Endodermal cell (in vitro differentiated cells): ENCODE measurements at places on chromosomes 11 and 22. TPM values are rescaled to one million over a fixed set of nuclear protein-coding genes. Genes with fewer than 3 reads are reported as not detected.

AIP gene
- 33.5 to 34.7 TPM (median 33.8 TPM) in 3 replicates for total RNA-seq

RNF26 gene
- total RNA-seq: 51.8 and 57.2 TPM in 2 replicates

DRD2 gene
- 0.35 to 0.99 TPM (median 0.50 TPM) in 3 replicates for total RNA-seq

OR6X1 gene
- total RNA-seq: not detected in 2 replicates

MALAT1 gene
- 4,748 and 5,233 TPM in 2 replicates for total RNA-seq

GRCh38 chr22:42301077-42301741, 30.8 kb upstream of the TCF20 start:
- no peaks in the 10 kb centered on the region for H3K27me3 ChIP-seq
- no peak for DNase-seq
- H3K36me3 ChIP-seq: no peaks in the 10 kb centered on the region

DNA sequence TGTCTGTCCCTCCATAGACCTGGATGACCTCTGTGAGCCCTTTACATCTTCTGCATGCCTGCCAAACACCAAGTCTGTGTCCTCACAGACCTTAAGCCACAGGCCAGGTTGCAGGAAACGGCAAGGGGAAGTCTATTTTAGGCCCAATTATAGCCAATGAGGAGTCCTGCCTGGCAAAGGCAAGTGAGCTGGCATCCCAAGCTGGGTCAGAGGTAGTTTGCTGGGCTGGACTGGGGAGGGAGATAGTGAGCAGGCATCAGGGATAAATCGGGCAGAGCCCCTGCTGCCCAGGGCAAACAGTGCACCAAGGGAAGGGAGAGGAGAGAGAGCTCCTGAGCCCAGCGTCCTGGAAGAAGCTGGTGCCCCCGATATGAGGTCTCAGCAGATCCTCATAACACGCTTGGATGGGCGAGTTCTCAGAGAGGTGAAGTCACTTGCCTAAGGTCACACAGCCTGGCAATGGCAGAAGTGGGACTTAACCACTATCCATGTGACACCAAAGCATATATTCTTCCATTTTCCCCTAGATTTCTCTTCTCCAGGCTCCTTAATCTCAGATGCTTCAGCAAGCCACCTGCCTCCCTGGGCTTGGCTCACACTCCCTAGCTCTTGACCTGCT, 3.7 kb upstream of the RELT start:
- no peaks in the 10 kb centered on the region for H3K27me3 ChIP-seq
- DNase-seq: peak; percentile 80
- H3K27ac ChIP-seq: no peak overlapping the region

GRCh38 chr11:12725863-12726682, 51.9 kb downstream of the TEAD1 start:
- peak; percentile 32 for DNase-seq
- no peak overlapping the region for H3K4me3 ChIP-seq

DNA sequence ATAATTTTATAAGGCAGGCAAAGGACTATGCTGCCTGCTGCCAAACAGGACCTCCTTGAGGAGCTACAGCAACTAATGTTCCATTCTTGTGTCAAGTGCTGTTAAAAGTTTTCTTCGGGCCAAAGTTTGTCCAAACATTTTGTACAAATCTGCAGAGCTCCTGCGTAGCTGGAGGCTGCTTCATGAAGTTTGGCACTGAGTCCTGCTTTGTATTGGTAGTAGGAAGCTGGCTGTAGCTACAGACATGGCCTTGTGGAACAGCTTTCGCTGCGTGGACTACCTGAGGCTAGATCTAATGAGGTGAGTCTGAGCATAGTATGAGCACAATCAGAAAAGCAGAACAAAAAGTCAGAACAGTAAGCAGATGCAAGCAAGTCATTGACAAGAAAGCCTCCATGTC, 528.1 kb downstream of the DLG2 start:
- no peaks in the 10 kb centered on the region for H3K4me1 ChIP-seq
- H3K27me3 ChIP-seq: no peaks in the 10 kb centered on the region
- H3K27ac ChIP-seq: no peak overlapping the region
- H3K36me3 ChIP-seq: no peaks in the 10 kb centered on the region

DNA sequence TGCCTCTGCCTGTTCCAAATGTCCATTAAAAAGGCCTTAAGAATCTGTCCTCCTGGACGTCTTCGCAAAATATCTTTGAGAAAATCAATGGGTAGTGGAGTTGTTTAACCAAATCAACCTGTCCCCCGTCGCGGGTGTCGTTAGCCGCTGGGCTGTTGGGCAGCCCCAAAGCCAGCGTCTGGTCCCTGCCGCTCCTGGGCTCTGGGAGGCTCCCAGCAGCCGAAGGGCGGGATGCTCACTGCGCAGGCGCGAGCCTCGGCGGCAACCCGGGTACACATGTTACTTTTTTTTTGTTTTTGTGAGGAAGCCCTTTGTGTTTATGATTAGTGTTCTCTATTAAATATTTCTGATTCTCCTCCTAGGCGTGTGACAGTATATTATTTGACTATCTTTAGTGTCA, 12.6 kb downstream of the MMP10 start:
- DNase-seq: no peak
- H3K27me3 ChIP-seq: no peaks in the 10 kb centered on the region
- H3K4me3 ChIP-seq: no peak overlapping the region
- no peak overlapping the region for H3K27ac ChIP-seq
- no peaks in the 10 kb centered on the region for H3K36me3 ChIP-seq

- no peaks in the 10 kb centered on the region for H3K36me3 ChIP-seq
- no peaks in the 10 kb centered on the region for H3K4me1 ChIP-seq
- peak; percentile 10 for DNase-seq
- no peak overlapping the region for H3K27ac ChIP-seq
- H3K27me3 ChIP-seq: no peaks in the 10 kb centered on the region
These were observed 55.2 kb upstream of the MYEOV start for GRCh38 chr11:69238573-69239351.

- H3K4me3 ChIP-seq: no peak overlapping the region
- H3K27me3 ChIP-seq: no peaks in the 10 kb centered on the region
- no peaks in the 10 kb centered on the region for H3K36me3 ChIP-seq
- H3K27ac ChIP-seq: peak overlapping the region; percentile 47
- DNase-seq: no peak
These were observed 7.4 kb upstream of the TH start for GRCh38 chr11:2178906-2179494.

GRCh38 chr11:119368121-119369034, 13.1 kb downstream of the USP2 start:
- peaks cover 49% of the 10 kb centered on the region for H3K36me3 ChIP-seq
- H3K4me1 ChIP-seq: peaks cover 18% of the 10 kb centered on the region

DNA sequence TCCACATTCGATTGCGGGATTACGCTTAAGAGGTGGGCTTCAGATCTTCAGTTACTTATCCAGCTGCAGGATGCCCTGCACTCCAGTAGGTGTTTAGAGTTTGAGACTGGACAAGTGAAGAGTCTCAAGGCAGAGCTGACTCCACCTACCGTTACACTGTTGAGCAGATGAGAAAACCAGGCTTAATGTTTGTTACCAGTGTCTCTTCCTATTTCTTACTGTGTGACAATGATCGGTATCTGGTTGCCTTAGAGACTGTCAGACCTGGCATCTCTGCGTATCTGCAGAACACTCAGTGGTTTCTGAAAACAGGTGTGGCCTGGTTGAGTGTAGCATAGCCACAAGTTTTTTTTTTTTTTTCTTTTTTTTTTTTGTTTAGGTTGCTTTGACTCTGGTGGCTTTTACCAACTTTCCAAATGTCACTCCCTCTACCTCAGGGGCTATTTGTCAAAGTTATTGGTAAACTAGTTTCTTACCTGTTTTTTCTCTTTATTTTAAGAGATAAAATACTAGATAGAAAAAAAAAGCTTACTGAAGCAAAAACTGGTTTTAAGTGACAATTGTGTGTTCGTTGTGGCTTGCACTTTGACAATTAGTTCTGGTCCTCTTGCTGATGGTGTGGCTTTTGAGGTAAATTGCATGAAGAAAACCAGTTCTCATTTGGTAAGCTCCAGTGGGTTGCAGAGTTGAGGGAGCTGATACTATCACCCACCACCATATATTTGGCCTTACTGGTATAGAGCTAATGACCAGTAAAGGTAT, 284.8 kb downstream of the ETS1 start:
- no peaks in the 10 kb centered on the region for H3K4me1 ChIP-seq
- H3K27me3 ChIP-seq: no peaks in the 10 kb centered on the region
- DNase-seq: no peak
- H3K4me3 ChIP-seq: no peak overlapping the region

GRCh38 chr11:89405629-89406028, 85.5 kb downstream of the NOX4 start:
- no peaks in the 10 kb centered on the region for H3K36me3 ChIP-seq
- H3K4me3 ChIP-seq: no peak overlapping the region
- H3K27me3 ChIP-seq: no peaks in the 10 kb centered on the region

GRCh38 chr11:7536100-7536499, 22.3 kb downstream of the PPFIBP2 start:
- peaks cover 13% of the 10 kb centered on the region for H3K36me3 ChIP-seq
- no peak overlapping the region for H3K4me3 ChIP-seq
- DNase-seq: peak; percentile 66
- no peaks in the 10 kb centered on the region for H3K27me3 ChIP-seq

DNA sequence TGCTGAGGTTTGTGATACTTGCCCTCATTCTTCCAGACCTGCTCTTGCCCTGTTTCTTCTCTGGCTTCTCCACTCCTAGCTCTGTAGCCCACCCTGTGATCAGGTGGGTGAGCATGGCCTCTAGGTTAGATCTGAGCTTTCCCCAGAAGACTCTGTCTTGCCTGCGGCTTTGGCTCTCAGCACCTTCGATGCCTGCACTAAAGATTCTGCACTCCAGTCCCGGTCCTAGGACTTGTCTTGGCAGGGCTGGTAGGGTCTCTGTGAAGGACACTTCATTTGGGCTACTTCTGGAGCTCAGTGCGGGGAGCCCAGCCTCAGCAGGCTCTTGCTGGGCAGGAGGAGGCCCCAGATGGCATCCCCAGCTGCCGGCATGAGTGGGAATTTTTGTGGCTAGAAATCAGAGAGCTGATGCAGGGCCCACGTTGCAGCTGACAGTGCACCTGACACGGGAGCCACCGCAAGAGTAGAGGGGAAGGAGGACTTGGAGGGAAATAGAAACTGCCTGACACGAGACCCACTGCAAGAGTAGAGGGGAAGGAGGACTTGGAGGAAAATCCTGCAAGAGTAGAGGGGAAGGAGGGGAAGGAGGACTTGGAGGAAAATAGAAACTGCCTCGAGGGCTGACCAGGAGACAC, 226.9 kb upstream of the B3GAT1 start:
- DNase-seq: peak; percentile 34
- H3K4me1 ChIP-seq: no peaks in the 10 kb centered on the region
- no peak overlapping the region for H3K27ac ChIP-seq
- H3K4me3 ChIP-seq: no peak overlapping the region
- H3K27me3 ChIP-seq: no peaks in the 10 kb centered on the region

DNA sequence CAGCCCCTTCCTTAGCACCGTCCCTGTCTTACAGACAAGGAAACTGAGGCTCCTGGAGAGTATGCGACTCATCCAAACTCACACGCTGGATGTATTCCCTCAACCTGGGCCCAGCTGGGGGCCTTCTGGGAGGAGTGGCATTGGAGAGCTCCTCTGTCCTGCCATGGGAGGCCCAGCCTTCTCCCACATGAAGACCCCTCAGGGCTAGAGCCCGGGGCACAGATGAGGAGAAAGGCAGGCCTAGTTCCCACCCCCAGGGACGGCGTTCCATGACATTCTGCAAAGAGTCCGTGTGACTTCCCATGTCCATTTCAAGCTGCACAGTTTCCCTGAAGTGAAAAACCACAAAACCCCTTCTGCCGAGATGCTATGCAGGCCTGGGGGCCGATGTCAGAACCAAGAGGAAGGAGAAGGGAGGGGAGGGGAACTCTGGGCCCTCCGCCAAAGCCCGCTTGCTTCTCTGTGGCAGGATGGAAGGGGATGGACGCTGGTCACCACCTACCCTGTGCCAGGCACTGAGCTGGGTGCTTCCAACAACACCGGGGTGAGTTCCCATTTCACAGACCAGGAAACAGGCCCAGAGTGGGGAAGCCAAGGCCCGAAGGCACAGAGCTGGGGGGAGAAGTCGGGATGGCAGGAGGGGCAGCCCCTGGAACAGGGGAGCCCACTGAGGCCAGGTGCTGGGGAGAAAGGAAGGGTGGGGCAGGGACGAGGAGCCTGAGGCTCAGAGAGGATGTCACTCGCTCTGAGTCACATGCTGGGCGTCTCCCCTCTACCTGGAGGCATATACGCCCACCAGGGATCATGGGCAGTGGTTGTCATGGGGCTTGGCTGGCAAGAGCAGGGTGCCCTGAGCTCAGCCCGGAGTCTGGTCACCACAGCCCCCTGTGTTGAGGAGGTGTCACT, 15.7 kb downstream of the RAC2 start:
- H3K27me3 ChIP-seq: no peaks in the 10 kb centered on the region
- no peaks in the 10 kb centered on the region for H3K36me3 ChIP-seq
- H3K4me3 ChIP-seq: no peak overlapping the region
- DNase-seq: no peak

DNA sequence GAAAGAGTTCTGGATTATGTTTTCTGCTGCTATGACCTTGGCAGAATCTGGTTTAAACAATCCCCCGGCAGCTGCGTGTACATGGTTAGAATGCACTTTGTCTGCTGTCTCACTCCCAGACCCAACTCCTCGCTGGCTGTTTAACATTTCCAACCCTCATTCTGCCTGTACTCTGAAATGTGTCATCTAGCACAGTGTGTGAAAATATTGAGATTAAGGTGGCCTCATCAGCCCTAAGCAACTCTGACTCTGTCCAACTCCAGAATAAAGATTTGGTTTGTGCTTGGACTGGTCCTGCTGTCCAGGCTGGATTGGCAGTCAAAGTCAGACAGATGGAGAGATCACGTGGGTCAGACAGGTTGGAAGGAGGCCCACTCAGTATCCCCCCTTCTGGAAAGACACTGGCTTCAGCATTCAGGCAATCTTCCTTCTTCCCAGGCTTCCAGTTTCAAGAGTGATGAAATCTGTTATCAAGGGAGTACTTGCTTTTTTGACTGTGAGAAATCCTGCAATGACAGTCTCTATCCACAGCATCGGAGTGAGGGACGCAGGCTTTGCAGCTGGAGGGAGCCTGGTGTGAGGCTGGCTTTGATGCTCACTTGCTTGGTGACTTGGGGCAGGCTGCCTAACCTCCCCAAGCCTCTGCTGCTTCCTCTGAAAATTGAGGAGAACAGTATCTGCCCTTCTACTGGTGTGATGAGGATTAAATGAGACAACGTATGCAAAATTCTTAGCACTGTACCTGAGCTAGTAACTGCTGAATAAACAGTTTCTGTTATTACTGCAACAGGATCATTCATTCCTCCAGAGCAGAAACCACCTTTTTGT, 29.8 kb downstream of the ABTB2 start:
- no peak for DNase-seq
- H3K36me3 ChIP-seq: no peaks in the 10 kb centered on the region
- no peak overlapping the region for H3K4me3 ChIP-seq
